ENCODE measurements at places on chromosomes 7 and 10.

DNA sequence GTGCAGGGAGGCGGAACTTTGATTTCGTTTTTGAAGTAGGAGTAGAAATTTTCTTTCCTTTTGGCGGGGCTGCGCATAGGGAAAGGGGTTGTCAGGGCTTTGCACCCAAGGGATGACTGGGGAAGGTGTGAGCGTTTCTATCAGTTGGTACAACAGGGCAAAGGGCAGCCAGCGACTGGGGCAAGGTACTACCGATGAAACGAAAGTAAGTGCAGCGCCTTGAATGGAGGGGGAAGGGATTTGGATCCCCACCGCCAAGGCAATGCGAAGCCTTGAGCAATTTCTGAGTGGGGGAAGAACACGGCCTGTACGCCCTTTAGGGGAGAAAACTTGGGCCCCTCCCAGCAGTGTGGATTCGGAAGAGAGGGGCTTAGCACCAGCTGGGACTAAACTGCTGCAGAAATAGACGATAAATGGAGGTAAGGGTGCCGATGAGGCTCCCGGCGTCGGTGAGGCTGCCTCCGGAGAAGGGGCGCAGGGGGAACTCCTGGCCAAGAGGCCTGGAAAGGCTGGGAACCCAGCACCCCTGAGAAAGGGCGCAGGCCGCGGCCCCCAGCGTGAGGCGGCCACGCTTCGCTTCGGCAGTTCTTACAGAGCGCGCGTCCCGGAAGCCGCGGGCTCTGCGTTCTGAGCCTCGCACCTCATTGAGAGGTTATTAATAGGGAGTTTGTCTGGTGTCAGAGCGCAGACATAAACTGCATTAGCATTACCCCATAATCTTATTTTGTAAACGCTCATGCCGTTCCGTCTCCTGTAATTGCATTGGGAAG lies 10.0 kb upstream of the TLX1 start:
- no peak for DNase-seq

GRCh38 chr10:95547791-95548435 lies 13.3 kb downstream of the SORBS1 start:
- no peak for DNase-seq

- DNase-seq: no peak
Observed at GRCh38 chr7:17374654-17375053, 76.2 kb downstream of the AHR start.

- no peak for DNase-seq
Observed at GRCh38 chr10:36556468-36556867, 568.9 kb upstream of the ANKRD30A start.

- no peak for DNase-seq
Observed at GRCh38 chr7:108723381-108723814, 153.7 kb downstream of the DNAJB9 start.

DNA sequence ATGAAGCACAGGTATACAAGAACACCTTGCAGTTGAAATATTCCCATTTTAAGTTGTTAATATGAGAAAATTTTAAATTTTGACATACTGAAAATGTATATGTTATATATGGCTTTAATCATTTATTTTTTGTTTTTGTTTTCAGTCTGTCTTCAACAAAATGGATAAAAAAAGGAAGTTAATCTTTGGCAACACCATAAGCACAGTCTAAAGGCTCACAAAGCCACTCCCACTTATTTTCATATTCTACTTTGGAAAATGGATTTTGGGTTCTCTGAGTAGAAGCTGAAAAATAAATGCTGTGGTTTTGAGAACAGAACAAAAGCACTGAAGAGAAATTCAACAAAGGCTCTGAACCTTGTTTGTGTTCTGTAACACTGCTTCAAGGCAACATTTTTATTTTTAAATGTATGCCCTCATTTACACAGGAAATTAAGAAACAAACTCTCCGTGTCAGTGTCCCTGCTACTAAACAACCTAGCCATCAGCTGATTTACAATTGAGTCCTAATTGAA lies 81.3 kb upstream of the LRRN3 start:
- DNase-seq: no peak

DNA sequence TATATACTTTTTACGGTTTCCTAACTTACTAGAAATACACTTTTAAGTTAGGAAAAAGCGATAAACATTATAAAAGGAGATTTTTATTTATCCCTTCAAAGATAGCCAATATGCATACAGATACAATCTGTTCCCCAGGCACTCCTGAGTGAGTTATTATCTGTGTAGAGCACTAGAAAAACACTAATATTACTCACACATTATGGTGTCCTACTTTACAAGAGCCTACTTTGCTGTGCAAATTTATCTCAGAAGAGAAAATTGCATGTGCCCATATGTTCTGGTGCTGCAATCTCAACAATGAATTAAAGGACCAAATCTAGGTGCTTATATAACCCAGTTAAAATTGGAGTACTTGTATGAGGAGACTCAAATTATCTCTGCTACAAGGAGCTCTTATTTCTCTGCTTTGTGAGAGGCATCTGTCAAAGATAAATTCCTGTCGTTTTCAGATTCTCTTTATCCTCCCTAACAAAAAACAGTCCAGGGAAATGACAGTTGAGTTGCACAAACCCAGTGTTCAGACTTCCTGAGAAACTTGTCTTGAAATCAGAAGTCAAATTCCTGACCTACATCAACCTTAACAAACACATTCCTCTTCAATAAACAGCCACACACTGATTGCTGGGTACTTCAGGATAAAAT lies 28.9 kb downstream of the CPA1 start:
- no peak for DNase-seq

- DNase-seq: no peak
Observed at GRCh38 chr10:17712717-17713471, 39.1 kb upstream of the TMEM236 start.

- DNase-seq: peak; percentile 39
Observed at GRCh38 chr10:63466144-63466935, 563 bp upstream of the JMJD1C start.

GRCh38 chr7:116447436-116447835 lies 52.1 kb upstream of the CAV2 start:
- DNase-seq: no peak

- DNase-seq: no peak
Observed at GRCh38 chr10:1576467-1577372, 160.6 kb downstream of the ADARB2 start.

Data from HL-60 (cell line).